ENCODE measurements at places on chromosomes 6 and 20.

DNA sequence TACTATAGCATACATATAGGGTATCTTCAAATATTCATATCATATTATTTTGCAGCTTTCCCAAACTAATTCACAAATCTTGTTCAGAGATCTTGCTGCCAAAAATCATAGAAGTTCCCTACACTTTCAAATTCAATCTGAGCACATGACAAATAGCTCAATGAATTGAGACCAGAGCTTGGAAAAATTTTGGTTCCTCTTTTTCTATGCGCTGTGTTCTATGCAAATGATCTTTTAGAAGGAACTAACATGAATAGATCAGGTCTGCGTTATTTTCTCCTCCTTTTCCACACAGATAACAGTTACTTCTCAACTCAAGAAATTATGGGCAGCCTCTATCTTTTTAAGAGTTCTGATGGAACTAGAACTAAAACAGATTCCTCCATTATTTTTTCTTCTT lies 316.3 kb downstream of the ARHGAP18 start:
- no peak for DNase-seq

- DNase-seq: no peak
Measured at GRCh38 chr6:139003751-139004150, 15.7 kb upstream of the REPS1 start.

DNA sequence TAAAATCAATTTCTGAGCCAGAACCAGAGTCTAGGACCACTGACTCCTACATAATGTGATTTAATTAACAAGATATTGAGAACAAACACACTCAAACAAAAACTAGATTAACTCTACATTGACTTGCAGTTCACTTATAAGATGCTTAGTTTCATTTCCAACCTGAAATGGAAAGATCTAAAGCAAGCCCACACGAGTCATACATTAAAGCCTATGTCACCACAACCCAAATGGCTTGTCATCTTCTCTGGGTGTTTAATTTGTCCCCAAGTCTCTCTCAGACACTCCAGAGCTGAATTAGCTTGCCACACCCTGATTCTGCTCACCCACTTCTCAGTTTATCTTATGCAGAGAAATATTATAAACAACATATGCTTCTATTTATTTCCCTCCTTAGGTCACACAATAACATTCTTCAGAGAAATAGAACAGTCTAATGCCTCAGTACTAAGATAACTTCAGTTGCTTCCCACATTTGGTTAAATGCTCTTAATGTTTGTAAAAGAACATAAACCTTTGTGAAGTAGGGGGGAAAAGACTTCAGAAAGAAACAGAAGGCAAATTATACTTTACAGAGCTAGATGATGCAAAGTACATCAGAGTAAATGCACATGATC lies 8.8 kb upstream of the FBXO30 start:
- DNase-seq: no peak

DNA sequence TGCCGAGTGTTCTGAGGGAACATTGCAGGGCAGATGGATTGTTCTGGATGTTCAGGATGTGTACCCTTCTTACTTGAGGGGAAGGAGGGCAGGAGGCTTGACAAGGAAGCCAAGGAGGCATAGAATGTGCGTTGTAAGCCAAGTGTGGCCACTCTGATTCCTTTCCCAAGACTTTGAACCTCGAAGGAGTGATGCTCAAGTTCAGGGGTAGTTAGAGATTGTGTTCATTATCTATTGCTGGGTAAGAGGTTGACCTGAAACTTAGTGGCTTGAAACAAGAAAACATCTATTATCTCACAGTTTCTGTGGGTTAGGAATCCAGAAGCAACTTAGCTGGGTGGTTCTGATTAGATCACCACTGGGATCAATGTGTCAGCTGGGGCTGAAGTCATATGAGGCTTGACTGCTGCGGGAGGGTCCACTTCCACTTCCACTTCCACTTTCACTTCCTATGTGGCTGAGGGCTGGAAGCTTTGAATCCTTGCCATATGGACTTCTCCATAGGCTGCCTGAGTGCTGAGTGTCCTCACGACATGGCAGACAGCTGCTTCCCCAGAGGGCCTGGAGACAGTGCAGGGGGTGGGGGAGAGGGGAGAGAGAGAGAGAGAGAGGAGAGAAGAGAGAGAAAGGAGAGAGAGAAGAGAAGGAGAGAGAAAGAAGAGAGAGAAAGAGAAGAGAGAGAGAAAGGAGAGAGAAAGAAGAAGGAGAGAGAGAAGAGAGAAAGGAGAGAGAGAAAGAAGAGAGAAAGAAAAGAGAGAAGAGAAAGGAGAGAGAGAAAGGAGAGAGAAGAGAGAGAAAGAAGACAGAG lies 6.9 kb upstream of the CD40 start:
- no peak for DNase-seq

- no peak for DNase-seq
Measured at GRCh38 chr6:136016228-136017225, 165.0 kb downstream of the PDE7B start.

GRCh38 chr20:33604991-33605370 lies 57.1 kb upstream of the C20orf144 start:
- no peak for DNase-seq

GRCh38 chr6:7143476-7143974 lies 35.8 kb downstream of the RREB1 start:
- no peak for DNase-seq

DNA sequence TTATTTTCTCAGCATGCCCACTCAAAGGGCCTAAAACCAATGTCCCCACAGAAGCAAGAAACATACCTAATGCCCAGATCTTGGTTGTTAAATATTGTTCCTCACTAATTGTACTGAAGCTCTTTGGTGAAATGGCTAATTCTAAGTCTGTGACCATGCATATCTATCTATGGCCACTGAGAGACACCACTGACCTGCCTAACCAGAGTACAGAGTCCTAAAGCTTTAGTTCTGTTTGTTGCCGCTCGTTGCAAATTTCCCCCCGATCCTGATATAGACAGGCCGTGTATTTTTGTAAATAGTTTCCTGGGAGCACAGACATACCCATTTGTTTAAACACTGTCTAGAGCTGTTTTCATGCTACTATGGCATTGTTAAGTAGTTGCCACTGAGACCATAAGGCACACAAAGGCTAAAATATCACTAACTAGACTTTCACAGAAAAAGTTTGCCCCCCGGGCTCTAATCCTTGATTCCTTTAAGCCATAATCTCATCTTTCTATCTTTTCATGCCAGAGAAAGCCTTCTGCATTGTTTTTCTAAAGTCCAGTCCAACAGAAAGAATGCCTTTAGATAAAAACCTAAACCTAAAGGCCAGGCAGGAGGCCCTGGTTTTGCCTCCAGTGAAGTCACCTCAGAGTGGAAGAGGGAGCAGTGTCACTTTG lies 48.7 kb downstream of the DNAAF9 start:
- DNase-seq: no peak

GRCh38 chr6:106070636-106071035 lies 15.5 kb upstream of the PRDM1 start:
- no peak for DNase-seq

DNA sequence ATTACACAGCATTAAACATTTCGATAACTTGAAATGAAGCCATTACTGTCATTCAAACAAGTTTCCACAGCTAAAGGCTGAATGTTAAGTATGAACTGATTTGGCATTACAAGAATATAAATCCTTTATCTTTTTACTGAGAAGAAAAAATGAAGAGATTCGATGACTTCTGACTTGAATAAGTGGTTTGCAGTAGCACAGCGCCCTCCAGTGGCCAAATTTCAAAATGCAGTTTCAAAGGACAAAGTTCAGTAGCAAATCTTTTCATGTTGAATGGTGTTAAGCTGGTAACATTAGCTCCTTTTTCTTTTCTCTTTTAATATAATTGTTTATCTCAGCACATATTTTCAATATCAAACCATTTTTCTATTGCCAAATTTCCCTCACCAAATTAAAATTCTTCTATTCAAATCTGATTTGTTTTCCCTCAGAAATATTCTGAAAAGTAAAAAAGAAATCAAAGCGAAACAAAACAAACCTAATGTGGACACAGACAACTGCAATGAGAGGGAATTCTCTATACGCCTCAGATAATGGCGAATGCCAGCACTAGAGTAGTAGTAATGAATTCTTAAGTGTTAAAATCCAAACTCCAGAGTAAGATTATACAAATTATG lies 145.7 kb downstream of the BTBD9 start:
- peak; percentile 62 for DNase-seq

GRCh38 chr6:111201764-111202163 lies 114.5 kb downstream of the SLC16A10 start:
- no peak for DNase-seq

- DNase-seq: peak; percentile 70
Measured at GRCh38 chr6:126444659-126445273, 104.9 kb downstream of the CENPW start.

DNA sequence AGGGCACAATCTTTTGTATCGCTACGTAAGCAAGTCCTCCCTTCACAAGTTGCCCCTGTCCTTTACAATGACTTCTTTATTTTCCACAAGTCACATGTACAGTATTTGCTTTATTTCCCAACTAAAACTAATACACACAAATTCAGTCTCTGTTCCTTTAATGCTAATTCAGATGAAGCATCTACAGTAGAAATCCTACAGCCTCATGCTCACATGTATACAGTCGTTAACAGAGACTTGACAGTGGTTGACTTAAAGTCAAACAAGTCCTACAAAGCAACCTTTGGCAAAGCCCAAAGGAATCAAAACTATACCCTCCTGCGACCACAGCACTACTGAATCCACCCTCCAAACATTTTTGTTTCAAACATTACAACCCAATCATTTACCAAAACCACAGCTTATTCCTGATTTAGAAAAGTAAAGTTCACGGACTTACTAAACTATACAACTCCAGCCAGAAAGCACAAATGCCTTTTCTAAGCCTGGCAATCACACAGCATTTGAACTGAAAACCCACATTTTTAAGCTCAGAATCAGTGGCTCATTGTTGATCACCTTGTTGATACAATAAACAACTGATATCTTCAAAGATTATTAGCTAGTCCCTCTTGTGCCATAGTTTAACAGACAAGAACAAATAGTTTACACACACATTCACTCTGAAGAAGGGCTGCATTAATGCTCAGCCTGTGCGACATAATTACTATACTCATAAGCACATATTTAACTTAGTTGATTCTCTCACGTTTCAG lies 70.9 kb upstream of the NHSL1 start:
- no peak for DNase-seq

- peak; percentile 36 for DNase-seq
Measured at GRCh38 chr6:129331450-129332138, 378.4 kb downstream of the ARHGAP18 start.

DNA sequence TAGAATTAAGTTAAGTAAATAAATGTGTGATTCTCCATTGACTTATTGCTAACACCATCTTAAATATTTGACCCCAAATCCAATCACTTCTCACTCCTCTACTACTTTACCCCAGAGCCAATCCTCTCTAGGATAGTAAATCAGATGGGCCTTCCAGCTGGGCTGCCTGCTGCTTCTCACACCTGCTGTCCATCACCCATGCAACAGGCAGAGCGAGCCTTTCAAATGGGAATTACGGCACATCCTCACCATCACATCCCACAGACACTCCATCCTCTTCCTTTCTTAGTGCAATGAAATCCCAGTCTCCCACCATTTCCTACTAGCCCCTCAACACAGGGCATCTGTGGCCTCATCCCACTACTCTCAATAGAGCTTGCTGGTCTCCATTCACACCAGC lies 34.0 kb downstream of the HLA-F start:
- DNase-seq: no peak

DNA sequence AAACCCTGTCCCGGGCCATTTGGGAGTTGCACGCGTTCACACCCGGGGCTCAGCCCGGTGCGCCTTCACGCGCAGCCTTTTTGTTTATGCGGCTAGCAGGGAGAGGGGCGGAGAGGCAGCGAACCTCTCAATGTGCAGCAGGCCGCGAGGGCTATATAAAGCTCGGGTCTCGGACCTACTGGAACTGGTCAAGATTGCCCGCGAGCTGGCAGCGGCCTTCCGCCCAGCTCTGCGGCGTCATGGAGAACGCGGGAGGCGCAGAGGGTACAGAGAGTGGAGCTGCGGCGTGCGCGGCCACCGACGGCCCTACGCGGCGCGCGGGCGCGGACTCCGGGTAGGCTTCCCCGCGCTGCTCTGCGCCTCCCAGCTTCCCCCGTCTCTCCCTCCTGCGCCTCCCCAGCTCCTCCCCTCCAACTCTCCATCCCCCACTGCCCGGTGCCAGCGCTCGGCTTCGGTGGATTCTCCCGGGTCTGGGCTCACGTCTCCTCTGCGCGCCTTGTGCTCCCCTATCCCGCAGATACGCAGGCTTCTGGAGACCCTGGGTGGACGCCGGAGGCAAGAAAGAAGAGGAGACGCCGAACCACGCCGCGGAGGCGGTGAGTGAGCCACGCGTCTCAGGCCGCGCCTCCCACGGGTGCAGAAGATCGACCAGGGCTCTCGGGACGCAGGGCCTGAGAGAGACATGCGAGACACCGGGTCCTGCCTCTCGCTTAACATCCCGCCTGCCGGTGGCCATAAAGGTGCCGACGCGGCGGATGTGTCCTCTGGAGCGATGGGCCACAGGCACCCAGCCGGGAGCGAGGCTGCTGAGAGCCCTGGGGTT lies at the start of gene RIPPLY2:
TSS of gene RIPPLY2 (plus strand) at position 183 of the 823 bp plus-strand sequence. CDS start at position 240, 57 bp downstream.
- peak; percentile 41 for DNase-seq

GRCh38 chr20:43993560-43993959 lies 78.9 kb downstream of the TOX2 start:
- DNase-seq: no peak

DNA sequence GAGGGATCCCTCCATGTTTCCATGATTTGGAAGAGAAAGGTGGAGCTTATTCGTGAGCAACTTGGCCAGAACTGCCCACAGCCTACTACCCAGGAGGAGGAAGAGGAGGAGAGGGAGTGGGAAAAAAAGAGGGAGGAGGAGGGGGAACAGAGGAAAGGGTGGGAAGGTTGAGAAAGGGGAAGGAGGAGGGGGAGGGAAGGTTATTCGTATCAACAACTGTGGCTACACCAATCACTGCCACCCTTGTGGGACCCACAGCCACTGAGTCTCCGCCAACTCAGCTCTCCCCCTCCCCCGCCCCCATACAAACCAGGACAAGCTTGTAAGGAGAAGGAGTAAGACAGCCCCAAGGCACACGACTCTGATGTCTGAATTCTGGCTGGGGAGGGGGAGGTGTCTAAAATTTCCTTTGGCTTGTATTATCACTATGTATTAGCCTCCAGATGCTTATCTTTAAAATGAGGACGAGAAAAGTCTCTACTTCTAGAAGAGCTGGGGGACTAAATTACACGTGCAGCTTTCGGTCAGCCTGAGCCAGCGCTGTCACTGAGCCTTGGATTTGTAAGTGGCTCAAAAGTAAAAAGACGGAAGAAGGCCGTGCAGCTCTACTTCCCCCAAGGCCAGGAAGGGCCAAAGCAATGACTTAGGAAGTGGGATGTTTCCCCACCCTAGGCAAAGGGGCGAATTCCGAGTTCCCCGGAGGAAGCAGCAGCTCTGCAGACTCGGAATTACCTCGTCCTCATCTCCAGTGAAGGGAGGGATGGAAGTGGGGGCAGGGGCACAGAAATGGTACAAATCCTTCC lies 1.0 kb downstream of the FKBP1A start:
- peak; percentile 76 for DNase-seq

- DNase-seq: no peak
Measured at GRCh38 chr20:33697129-33697528, 10.9 kb upstream of the E2F1 start.
